ENCODE measurements at places on chromosomes 3 and 15. TPM values are rescaled to one million over a fixed set of nuclear protein-coding genes. Genes with fewer than 3 reads are reported as not detected.

SAMD7 gene
- not detected for total RNA-seq

DET1 gene
- 1.4 TPM for total RNA-seq

CHRNA7 gene
- 0.28 TPM for total RNA-seq

SCAANT1 gene
- total RNA-seq: not detected

SOX14 gene
- total RNA-seq: not detected

C3orf80 gene
- not detected for total RNA-seq

FBXL2 gene
- total RNA-seq: 10.0 TPM

ZIC1 gene
- total RNA-seq: not detected

EXOG gene
- total RNA-seq: 4.0 TPM

GALNT15 gene
- 0.42 TPM for total RNA-seq

TTC21A gene
- total RNA-seq: 0.71 TPM

SMCO1 gene
- total RNA-seq: not detected

EFCC1 gene
- not detected for total RNA-seq

MUSTN1 gene
- total RNA-seq: 0.79 TPM

ITIH1 gene
- total RNA-seq: not detected

SPTBN5 gene
- total RNA-seq: 0.49 TPM

ARHGEF3 gene
- 7.5 TPM for total RNA-seq

CADPS gene
- not detected for total RNA-seq

DUOXA2 gene
- not detected for total RNA-seq

TSPAN3 gene
- 176 TPM for total RNA-seq

UQCRC1 gene
- total RNA-seq: 452 TPM

UROC1 gene
- total RNA-seq: not detected

ZIC4 gene
- total RNA-seq: not detected

FBXW12 gene
- total RNA-seq: not detected

ADGRG7 gene
- total RNA-seq: not detected

RTP3 gene
- not detected for total RNA-seq

NDUFB5 gene
- total RNA-seq: 106 TPM

IL20RB gene
- total RNA-seq: 56.7 TPM

LRRC3B gene
- total RNA-seq: not detected

STRA6 gene
- total RNA-seq: 0.79 TPM

XCR1 gene
- not detected for total RNA-seq

AHSG gene
- total RNA-seq: 0.28 TPM

ZBTB11 gene
- total RNA-seq: 15.1 TPM

FMN1 gene
- total RNA-seq: 2.9 TPM

ATP1B3 gene
- 102 TPM for total RNA-seq

ECE2 gene
- not detected for total RNA-seq

ILDR1 gene
- 1.9 TPM for total RNA-seq

CGNL1 gene
- total RNA-seq: 0.56 TPM

CHRM5 gene
- not detected for total RNA-seq

ITIH4 gene
- total RNA-seq: not detected

ANKRD63 gene
- total RNA-seq: not detected

TMCO5A gene
- total RNA-seq: not detected

ATP11B gene
- total RNA-seq: 55.3 TPM

APOD gene
- 5.6 TPM for total RNA-seq

OR5AC2 gene
- total RNA-seq: not detected

ECT2 gene
- total RNA-seq: 34.8 TPM

Data from airway epithelial cell (primary cell).